ENCODE measurements at places on chromosomes 2 and 18. TPM values are rescaled to one million over a fixed set of nuclear protein-coding genes. Genes with fewer than 3 reads are reported as not detected.

- DNase-seq = no peak
Observed at GRCh38 chr2:216839688-216840087, 20.2 kb downstream of the TNP1 start.

DNA sequence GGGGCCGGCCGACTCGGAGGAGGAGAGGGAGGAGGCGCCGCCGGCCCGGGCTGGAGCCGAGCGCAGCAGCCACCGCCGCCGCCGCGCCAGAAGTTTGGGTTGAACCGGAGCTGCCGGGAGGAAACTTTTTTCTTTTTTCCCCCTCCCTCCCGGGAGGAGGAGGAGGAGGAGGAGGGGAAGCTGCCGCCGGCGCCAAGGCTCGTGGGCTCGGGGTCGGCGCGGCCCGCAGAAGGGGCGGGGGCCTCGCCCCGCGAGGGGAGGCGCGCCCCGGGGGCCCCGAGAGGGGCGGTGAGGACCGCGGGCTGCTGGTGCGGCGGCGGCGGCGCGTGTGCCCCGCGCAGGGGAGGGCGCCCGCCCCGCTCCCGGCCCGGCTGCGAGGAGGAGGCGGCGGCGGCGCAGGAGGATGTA lies 316 bp downstream of the CRIM1 start:
- no peak for DNase-seq

GRCh38 chr2:61855318-61855613 lies 1.4 kb upstream of the FAM161A start:
- no peak for DNase-seq

- DNase-seq = no peak
Observed at GRCh38 chr2:110794951-110795350, 62.6 kb downstream of the ACOXL start.

- peak; percentile 48 for DNase-seq
Observed at GRCh38 chr2:157476953-157477709, 33.2 kb upstream of the CYTIP start.

DNA sequence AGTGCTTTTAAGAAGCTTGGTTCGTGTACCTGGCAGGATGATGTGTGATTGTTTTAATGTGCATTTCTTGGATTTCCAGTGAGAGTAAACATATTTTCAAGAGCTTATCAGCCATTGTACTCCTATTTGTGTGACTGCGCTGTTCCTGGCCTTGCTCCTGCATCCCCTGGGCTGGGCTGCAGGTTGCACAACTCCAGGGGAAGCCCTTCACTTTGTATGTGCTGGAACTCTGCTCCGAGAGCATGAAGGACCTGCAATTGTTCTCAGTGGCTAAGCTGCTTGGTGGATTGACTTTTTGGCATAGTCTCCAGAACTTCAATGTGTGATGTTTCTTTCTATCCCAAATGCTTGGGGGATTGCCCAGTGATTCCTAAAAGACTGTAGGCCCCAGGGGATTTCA lies 18.8 kb downstream of the ATP6V1C2 start:
- no peak for DNase-seq

GRCh38 chr18:49656073-49656692 lies 94.3 kb downstream of the LIPG start:
- peak; percentile 86 for DNase-seq

DNA sequence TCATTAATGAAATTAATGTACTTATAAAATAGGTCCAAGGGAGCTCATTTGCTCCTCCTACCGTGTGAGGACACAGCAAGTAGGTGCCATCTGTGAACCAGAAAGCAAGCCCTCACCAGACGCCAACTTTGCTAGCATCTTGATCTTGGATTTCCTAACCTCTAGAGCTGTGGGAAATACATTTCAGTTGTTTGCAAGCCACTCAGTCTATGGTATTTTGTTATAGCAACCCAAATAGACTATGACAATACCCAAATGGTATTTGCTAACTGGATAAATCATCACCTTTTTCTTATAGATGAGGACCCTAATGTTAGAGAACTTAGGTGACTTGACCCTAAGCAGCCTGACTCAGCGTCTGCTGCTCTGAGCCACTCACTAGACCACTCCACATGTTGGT lies 379.6 kb downstream of the HRH4 start:
- no peak for DNase-seq

- DNase-seq = no peak
Observed at GRCh38 chr2:190930411-190930810, 49.8 kb downstream of the GLS start.

DNA sequence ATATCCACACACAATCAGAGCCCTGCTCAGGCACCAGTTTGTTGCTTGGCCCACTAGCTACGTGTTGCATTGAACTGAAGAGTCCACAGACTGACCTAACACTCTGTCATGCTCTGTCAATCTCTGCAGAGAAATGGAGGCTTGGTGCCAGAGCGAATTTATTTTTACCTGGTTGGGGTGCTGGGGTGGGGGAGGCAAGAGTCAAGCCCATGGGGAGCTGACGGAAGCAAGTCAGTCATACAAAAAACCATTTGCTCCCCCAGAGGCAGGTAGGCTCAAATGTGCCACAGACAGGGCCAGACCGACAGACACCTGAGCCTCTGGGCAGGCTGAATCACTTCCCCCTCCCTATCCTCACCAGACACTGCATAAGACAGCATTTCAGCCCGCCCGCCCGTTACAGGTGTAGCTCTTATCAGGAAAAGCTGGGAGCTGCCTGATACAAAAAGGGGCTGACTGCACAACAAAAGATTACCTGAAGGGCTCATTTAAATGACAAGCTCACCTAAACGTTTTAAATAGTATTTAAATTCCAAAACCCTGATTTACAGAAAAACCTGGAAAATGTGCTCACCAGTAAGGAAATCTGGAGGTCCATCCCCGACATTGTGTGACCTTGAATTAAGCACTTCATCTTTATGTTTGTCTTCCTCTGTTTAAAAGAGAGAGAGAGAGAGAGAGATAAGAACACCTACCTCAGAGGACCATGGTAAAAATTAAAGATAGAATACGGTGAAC lies 2.1 kb upstream of the PCBP1 start:
- DNase-seq = peak; percentile 85

DNA sequence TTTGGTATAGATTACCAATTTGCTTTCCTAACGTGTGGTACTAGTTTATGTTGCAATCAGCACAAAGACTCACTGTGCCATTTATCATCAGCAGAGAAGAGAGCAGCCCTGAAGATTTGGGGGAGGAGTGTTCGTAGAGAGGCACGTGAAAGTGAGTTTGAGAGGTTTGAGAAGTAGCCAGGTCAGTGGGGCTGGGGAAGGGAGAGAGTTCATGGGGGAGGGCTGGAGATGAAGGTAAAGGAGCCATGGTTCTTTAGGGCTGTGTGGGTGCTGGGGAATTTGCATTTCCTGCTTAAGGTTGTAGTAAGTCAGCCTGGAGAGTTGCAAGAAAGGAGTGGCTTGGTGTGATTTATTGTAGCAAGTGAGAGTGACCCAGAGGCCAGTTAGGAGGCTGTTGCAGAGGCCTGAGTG lies 172.1 kb downstream of the NEDD4L start:
- peak; percentile 59 for DNase-seq

- no peak for DNase-seq
Observed at GRCh38 chr2:64260093-64260803, 116.0 kb upstream of the PELI1 start.

GRCh38 chr2:73907840-73908452 lies 15.1 kb downstream of the ACTG2 start:
- peak; percentile 46 for DNase-seq

DNA sequence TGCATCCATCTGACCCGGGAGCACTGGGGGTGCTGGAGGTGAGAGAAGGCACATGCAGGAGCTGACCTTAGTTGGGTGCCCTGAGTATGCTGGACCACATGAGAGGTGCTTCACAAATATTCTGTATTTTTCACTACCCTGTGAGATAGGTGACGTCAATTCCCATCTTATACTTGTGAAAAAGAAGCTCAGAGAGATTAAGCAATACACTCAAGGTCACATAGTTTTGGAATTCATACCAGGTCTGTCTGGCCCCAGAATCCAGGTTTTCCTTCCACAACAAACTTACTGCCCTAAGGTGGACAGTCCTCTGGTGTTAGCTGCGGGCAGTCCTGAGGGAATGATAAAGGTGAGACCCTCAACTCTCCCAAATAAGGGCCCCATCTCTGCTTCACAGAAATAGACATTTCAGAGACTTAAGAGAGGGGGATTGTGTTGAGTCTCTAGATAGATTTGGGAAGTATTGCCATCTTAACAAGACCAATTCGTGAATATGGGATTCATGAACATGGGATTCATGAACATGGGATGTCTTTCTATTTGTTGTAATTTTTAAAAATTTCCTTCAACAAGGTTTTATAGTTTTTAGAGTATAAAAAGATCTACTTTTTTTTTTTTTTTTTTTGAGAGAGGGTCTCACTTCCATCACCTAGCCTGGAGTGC lies 64.0 kb upstream of the SMAD7 start:
- DNase-seq = no peak

The PROM2 gene
- 41.6 TPM for total RNA-seq

The MAP3K20 gene
- 50.2 TPM for total RNA-seq

The GREB1 gene
- total RNA-seq = under 0.01 TPM

The ARL5A gene
- total RNA-seq = 66.6 TPM

The GLI2 gene
- 0.26 TPM for total RNA-seq

The LRRFIP1 gene
- total RNA-seq = 183 TPM

The GAREM1 gene
- total RNA-seq = 10.0 TPM

The LIMS3 gene
- total RNA-seq = not detected

The ITPRIPL1 gene
- total RNA-seq = 1.6 TPM

The EN1 gene
- not detected for total RNA-seq
